ENCODE measurements at places on chromosomes 7 and 10. TPM values are rescaled to one million over a fixed set of nuclear protein-coding genes. Genes with fewer than 3 reads are reported as not detected.
A peak's percentile ranks its signal among the peaks of the same experiment; 100 is the strongest.

ABCF2 gene
- 40.9 TPM for polyA plus RNA-seq

NUDT1 gene
- 47.7 TPM for polyA plus RNA-seq

EIF5AL1 gene
- polyA plus RNA-seq: 6.1 TPM

C7orf33 gene
- polyA plus RNA-seq: not detected

FIS1 gene
- 237 TPM for polyA plus RNA-seq

SH2D4B gene
- polyA plus RNA-seq: not detected

MMD2 gene
- polyA plus RNA-seq: not detected

ANKRD30A gene
- polyA plus RNA-seq: not detected

- H3K27me3 ChIP-seq: no peaks in the 10 kb centered on the region
- no peaks in the 10 kb centered on the region for H3K4me1 ChIP-seq
- no peak overlapping the region for H3K4me3 ChIP-seq
- H3K36me3 ChIP-seq: no peaks in the 10 kb centered on the region
- no peak overlapping the region for H3K27ac ChIP-seq
These were observed 105.0 kb downstream of the SH2D4B start for GRCh38 chr10:80642661-80643060.

DNA sequence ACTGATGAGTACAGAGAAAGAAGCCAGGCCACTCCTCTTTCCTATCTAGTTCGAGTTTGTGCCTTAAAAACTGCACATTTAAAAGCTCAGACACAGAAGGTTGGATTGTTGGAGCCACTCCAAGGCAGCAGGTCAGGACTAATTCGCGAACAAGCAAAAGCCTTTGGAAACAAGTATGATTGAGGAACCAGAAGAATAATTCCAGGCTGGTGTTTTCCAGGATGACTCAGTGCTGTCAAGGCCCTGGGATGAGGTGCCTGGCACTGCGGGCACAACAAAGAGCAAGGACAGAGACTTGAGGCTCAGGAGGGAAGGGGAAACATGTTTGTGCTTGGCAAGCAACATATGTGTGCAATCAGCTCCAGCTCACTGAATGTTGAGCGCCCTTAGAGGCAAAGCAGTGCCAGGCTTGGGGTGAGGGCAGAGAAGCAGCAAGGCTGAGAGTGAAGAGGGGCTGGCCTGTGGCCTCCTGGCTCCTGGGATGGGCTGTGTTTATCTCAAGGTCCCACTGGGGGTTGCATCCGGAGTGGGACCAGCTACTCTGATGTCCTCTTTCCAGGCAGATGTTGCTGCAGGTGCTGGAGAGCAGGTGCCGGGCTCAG, 44.1 kb downstream of the VSTM4 start:
- peak; percentile 29 for DNase-seq
- H3K4me1 ChIP-seq: no peaks in the 10 kb centered on the region
- no peaks in the 10 kb centered on the region for H3K36me3 ChIP-seq
- H3K4me3 ChIP-seq: no peak overlapping the region
- H3K27ac ChIP-seq: no peak overlapping the region
- no peaks in the 10 kb centered on the region for H3K27me3 ChIP-seq

DNA sequence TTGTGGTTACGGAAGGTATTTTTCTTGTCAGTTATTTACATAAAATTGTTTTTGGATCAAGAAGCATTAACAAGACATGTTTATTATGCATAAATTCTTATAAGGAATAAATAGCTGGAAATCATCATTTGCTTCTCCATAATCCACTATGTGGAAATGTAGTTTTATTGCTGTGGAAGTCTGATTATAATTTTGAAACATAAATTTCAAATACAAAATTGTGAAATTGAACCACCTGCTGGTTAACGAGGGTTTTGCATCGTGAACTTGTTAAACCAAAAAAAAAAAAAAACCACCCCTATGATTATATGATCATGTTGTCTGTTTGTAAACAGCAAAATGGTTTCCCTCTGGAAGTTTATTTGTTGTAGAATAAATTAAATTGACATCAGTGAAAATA, 25.9 kb downstream of the ABRAXAS2 start:
- H3K27me3 ChIP-seq: no peaks in the 10 kb centered on the region
- H3K36me3 ChIP-seq: peaks cover 42% of the 10 kb centered on the region
- H3K4me1 ChIP-seq: no peaks in the 10 kb centered on the region
- peak; percentile 61 for DNase-seq

DNA sequence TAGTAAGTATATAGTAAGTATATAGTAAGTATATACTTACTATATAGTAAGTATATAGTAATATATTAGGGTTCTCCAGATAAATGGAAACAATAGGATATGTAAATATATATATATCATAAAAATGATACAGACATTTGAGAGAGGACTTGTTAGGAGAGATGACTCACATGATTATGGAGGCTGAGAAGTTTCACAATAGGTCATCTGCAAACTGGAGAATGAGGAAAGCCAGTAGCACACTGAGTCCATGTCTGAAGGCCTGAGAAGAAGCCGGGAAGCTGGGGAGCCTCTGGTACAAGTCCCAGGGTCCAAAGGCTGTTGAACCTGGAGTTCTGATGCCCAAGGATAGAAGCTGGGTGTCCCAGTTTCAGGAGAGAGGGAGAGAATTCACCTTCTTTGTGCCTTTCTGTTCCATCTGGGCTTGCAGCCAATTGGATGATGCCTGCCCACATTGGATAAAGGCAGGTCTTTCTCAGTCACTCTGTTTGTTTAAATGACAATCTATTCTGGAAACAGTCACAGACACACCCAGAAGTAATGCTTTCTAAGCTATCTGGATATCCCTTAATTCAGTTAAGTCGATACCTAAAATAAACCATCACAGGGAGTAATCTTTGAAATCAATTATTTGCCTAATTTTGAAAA, 205.5 kb upstream of the CDC14C start:
- H3K36me3 ChIP-seq: no peaks in the 10 kb centered on the region
- H3K27me3 ChIP-seq: no peaks in the 10 kb centered on the region
- peak; percentile 13 for DNase-seq
- H3K27ac ChIP-seq: no peak overlapping the region
- no peak overlapping the region for H3K4me3 ChIP-seq

DNA sequence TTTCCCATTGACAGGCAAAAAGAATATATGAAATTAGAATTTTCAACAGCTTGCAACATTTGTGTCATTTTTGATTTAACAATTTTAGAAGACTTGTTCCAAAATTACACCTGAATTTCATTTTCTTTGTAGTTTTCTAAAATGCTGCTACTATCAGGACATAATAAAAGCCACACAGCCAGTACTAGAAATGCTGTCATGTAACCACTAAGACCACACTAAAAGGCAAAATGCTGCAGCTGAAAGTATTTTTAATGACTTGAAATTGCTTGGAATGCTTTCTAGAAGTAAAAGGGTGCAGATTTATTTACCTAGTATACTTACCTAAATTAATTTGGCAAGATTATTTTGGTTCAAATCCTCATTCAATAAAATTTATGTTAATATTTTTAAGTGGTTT, 470.1 kb downstream of the GFRA1 start:
- H3K27ac ChIP-seq: no peak overlapping the region
- DNase-seq: no peak
- no peak overlapping the region for H3K4me3 ChIP-seq
- H3K36me3 ChIP-seq: no peaks in the 10 kb centered on the region

GRCh38 chr10:81733542-81733941, 141.5 kb upstream of the NRG3 start:
- DNase-seq: no peak
- H3K4me1 ChIP-seq: no peaks in the 10 kb centered on the region
- no peak overlapping the region for H3K4me3 ChIP-seq
- no peaks in the 10 kb centered on the region for H3K27me3 ChIP-seq
- no peaks in the 10 kb centered on the region for H3K36me3 ChIP-seq

DNA sequence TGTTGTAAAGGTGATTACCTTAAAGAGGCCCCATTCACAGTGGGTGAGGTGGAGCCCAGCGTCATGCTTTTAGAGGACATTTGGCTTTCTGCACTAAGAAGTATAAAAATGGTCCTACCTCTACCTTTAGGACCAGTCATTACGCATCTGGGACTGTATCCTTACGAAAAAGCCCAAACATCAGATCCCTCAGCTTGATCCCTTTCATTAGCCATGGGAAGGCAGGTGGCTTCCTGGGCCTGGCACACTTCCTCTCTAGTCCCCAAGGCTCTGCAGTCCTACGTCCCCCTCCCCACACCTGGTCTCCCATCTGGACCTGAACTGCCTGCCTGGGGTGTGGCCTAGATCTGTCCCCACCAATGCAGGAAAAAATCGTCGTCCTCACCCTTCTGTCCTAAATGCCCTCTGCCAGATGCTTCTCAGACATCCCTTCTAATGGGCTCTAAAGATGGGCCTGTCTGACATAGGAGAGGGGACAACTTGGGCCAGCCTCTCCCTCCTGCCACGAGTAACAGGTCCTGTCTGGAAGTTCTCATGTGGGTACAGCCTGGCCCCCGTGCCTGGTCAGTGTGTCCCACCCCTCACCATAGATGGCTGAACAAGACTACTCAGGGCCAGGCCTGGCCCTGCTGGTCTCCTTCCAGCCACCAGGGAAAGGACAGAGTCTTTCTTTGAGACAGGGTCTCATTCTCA, 11.8 kb upstream of the SLC18A3 start:
- H3K27me3 ChIP-seq: peaks cover 6% of the 10 kb centered on the region
- H3K27ac ChIP-seq: no peak overlapping the region
- DNase-seq: no peak

- DNase-seq: no peak
- no peaks in the 10 kb centered on the region for H3K27me3 ChIP-seq
- H3K4me1 ChIP-seq: peaks cover 5% of the 10 kb centered on the region
- H3K27ac ChIP-seq: no peak overlapping the region
These were observed 6.0 kb downstream of the TFPI2 start for GRCh38 chr7:93884541-93884940.

GRCh38 chr7:82615527-82615926, 171.9 kb upstream of the CACNA2D1 start:
- H3K36me3 ChIP-seq: no peaks in the 10 kb centered on the region
- no peaks in the 10 kb centered on the region for H3K27me3 ChIP-seq
- H3K27ac ChIP-seq: no peak overlapping the region

DNA sequence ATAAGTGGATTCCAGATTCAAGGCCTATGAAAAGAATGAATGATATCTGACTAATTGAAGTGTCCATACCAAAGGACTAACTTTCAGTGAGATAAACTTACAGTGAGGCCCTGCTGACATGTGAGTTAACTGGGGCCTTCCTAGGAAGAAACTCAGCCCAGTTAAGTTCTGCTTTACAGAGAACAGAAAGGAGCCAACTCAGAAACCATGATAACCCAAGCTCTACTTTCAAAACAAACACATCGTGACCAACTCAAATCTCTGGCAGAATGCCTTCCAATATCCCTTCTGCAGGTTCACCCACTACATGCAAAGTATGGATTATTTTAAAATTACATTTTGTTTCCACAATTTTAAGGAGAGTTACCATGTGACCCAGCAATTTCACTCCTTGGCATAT, 75.8 kb upstream of the MRLN start:
- DNase-seq: no peak
- peaks cover 6% of the 10 kb centered on the region for H3K36me3 ChIP-seq
- H3K27ac ChIP-seq: no peak overlapping the region

GRCh38 chr10:52609626-52610240, 162.9 kb downstream of the MBL2 start:
- no peak overlapping the region for H3K27ac ChIP-seq
- H3K4me3 ChIP-seq: no peak overlapping the region
- no peaks in the 10 kb centered on the region for H3K27me3 ChIP-seq
- peaks cover 10% of the 10 kb centered on the region for H3K4me1 ChIP-seq

- peak overlapping the region; percentile 96 for H3K4me3 ChIP-seq
- peaks cover 28% of the 10 kb centered on the region for H3K27me3 ChIP-seq
- H3K27ac ChIP-seq: no peak overlapping the region
- no peaks in the 10 kb centered on the region for H3K36me3 ChIP-seq
- no peaks in the 10 kb centered on the region for H3K4me1 ChIP-seq
These were observed 1.1 kb downstream of the AUTS2 start for GRCh38 chr7:69599286-69599954.

DNA sequence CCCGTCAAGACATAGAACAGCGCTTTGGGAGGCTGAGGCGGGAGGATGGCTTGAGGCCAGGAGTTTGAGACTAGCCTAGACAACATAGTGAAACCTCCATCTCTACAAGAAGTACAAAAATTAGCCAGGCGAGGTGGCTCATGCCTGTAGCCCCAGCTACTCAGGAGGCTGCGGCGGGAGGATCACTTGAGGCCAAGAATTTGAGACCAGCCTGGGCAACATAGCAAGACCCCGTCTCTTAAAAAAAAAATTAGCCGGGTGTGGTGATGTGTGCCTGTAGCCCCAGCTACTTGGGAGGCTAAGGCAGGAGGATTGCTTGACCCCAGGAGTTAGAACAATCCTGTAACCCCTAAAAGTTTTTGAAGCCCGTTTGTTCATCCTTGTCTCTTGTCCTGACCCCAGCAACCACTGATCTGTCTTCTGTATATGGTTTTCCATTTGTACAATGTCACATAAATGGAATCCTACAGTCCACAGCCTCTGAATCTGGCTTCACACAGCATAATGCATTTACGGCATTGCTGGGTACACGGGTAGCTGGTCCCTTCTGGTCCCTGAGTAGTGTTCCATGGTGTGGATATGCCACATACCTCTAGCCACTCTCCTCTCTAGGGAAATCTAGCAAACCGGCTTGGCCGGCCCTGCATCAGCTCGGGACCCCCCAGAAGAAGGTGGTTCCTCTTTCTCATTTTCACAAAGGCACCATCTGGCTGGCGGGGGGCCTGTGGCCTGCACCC, 8.4 kb downstream of the GTF2IRD1 start:
- H3K36me3 ChIP-seq: no peaks in the 10 kb centered on the region
- no peaks in the 10 kb centered on the region for H3K27me3 ChIP-seq
- no peak overlapping the region for H3K4me3 ChIP-seq
- H3K4me1 ChIP-seq: no peaks in the 10 kb centered on the region
- no peak for DNase-seq

GRCh38 chr7:156487811-156488533, 152.6 kb upstream of the RNF32 start:
- H3K36me3 ChIP-seq: no peaks in the 10 kb centered on the region
- no peaks in the 10 kb centered on the region for H3K27me3 ChIP-seq
- no peak overlapping the region for H3K4me3 ChIP-seq
- no peak for DNase-seq
- H3K4me1 ChIP-seq: no peaks in the 10 kb centered on the region

DNA sequence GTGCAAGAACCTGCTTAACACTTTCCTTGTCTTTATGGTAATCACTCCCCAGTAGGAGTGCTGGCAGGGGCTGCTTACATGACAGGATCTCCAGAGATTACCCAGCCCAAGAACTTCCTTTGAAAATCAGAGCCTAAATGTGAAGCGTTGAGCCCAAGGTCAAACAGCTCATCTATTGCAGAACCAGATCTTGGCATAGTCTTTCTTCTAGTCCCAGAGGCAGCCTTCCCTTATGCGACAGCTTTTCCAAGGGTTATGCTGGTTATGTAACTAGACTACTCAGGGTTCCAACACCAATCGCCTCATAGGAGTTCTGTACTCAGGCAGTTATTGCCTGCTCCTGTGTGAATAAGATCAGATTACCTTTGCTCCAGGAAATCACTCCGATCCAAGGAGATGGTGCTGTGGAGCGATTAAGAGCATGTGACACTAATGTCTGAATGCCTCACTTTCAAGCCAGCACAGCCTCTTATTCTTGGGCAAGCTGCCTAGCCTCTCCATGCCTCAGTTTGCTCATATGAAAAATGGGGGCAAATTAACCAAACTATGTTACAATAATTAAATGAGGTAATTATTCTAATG, 8.4 kb upstream of the LGI1 start:
- H3K4me3 ChIP-seq: no peak overlapping the region
- no peak overlapping the region for H3K27ac ChIP-seq
- H3K4me1 ChIP-seq: 0 out of 2 replicates have a peak, but pooled peaks cover 3% of the 10 kb centered on the region
- H3K36me3 ChIP-seq: no peaks in the 10 kb centered on the region
- DNase-seq: peak; percentile 12

All from GM23248 (cell line).